Stimulated activated CD4-positive, alpha-beta T cell treated with anti-CD3 and anti-CD28 coated beads, Interleukin-15, amount 100 ng/mL, for 1 hour (primary cell): ENCODE measurements at places on chromosomes 4 and X.

DNA sequence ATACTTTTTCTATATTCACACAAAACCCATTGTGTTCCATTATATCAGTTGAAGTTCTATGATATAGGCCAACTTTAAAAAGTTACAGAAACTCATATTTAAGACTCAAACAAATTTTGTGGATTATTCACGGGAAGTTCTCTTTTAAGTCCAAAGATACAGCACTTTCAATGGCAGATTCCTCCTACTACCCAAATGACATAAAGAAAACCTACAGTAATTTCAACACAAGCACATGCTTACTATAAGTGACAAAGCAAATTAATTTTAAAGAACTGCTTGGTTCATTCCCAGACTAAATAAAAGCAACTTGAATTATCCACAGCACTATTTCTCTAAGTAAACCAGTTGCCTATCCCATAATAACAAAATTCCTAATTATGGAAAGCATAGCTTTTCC, 4.1 kb downstream of the PPA2 start:
- DNase-seq, result no peak

DNA sequence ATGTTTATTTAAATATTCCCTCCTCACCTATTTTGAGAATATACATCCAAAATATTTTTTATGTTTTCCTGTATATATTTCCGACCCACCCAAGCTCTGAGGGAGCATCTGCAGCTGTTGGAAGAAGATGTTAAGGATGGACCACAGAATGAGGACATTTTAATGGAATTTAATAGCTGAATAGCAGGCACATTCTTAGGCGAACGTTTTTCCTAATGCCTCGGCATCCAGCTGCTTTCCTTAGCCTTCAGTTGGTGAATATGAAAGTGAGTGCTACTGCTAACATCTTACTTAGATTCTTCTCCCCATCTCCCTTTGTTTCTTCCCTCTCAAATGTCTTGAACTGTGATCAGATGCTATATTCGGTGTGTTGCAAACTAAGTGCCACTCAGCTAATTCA, 158.0 kb upstream of the CTSO start:
- no peak for DNase-seq

GRCh38 chr4:150078041-150078578, at the start of gene DCLK2:
Gene DCLK2, plus strand, starts transcription at chr4:150078445. Its CDS starts 583 bp downstream, at chr4:150079028.
- DNase-seq, result no peak

DNA sequence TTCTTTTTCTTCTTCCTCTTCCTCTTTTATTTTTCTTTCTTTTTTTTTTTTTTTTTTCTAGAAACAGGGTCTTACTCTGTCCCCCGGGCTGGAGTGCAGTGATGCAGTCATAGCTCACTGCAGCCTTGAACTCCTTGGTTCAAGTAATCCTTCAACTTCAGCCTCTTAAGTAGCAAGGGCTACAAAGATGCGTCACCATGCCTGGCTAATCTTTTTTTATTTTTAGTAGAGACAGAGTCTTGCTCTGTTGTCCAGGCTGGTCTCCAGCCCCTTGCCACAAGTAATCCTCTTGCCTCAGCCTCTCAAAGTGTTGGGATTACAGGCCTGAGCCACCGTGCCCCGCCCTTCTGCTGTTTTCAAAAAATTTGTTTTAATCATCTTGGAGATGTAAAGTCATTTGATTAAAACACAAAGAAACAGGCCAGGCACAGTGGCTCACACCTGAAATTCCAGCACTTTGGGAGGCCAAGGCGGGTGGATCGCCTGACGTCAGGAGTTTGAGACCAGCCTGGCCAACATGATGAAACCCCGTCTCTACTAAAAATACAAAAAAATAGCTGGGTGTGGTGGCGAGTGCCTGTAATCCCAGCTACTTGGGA, 28.1 kb downstream of the SYNPO2 start:
- no peak for DNase-seq

- no peak for DNase-seq
Observed at GRCh38 chr4:137495578-137495977, 36.7 kb downstream of the PCDH18 start.

GRCh38 chr4:56871371-56871866, 36.3 kb upstream of the REST start:
- DNase-seq, result no peak

GRCh38 chr4:77450006-77450405, 155.6 kb upstream of the CXCL13 start:
- no peak for DNase-seq

DNA sequence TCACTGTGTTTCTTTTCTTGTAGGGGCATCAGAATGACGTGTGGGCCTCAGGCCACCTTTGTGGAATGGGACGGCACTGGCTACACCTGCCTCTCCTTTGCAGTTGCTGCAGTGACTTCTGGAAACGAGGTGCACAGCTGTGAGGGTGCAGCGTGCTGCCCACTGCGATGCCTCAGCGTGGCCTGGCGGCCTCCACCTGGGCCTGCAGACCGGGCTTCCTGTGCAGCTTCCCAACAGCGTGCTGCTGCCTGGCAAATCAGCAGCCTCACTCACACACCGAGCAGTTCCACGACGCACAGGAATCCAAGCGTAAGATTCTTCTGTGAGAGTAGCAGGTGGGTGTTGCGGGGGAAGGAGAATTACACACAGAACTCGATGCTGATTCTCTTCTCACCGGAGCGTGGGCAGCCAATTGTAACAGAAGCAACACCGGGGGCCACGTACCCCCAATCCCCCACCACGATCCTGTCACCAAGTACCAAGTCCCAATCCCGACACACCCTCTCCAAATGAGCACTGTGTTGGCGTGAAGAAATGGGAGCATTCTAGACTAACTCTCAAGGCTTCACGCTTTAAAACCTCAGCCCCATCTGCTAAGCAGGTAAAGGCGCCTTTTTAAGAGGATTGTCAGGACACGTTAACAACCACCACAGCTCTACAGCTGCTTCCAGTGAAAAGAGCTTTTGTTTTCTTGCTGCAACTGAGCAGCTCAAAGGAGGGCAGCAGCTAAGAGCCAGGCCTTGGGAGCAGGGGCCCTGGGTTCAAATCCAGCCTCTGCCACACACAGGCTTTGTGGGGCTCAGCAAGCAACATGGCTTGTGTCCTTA, 16.9 kb downstream of the WDR1 start:
- DNase-seq, result no peak

DNA sequence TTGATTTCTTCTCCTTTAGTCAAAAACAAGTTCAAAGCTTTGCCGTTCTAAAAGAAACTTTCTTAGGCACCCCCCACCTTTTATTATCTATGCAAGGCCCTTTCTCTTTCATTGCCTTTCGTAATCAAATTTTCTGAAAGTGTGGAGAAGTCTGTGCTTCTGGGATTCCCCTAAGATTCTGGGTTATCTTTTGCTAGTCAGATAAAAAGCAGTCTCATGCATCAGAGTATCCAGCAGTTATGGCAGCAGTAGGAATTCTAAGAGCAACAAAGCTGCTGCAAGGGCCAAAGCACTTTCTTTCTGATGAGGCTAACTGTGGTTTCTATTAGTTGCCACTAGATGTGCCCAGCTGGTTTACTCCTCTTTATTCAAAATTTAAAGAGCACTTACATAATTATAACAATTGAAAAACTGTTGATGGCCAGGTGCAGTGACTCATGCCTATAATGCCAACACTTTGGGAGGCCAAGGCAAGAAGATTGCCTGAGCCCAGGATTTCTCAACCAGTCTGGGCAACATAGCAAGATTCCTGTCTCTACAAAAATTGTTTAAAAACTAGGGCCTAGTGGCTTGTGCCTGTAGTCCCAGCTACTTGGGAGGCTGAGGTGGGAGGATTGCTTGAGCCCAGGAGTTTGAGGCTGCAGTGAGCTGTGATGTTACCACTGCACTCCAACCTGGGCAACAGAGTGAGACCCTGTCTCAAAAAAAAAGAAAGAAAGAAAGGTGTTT, 296.2 kb downstream of the PAPSS1 start:
- no peak for DNase-seq

- DNase-seq, result no peak
Observed at GRCh38 chr4:150080875-150081274, 2.6 kb downstream of the DCLK2 start.

- DNase-seq, result no peak
Observed at GRCh38 chr4:106652095-106652494, 283.5 kb upstream of the GIMD1 start.

DNA sequence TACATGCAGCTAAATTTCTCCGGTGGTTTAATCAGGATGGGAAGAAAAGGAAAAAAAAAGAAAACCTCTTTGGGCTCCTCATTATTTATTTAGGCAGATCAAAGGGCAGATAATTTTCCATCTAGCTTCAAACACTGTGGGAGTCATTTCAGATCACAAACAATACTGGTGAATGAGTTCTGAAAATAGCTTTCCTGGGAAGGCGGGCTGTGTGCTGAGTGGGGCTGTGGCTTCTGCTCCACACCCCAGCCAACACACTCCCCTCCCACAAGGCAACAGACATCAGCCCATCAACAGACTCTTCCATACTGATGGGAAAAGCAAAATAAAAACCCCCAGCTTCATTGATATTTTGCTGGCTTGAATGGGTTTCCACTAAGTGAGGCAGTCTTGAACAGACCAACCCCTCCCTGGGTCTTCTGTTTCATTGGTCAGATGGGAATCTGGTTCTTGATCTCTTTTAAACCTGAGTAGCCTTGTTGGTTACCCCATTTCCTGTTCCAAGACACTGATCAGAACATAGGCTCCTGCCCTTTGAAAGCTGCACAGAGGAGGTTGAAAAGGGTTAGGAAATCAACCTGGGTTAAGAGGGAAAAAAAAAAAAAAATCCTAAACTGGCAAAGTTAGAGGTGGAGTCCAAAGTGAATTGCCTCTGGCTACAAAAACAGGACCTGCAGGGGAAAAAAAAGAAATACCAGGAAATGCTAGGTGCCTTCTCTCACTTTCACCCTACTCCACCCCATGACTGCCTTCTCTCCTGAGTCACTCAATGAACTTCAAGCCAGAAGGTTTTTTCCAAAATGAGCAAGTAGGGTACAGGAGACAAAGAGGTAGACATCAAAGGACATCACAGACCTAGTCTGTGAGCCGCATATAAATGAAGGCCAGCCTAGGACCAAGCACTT, 20.0 kb downstream of the AMOT start:
- DNase-seq, result no peak

DNA sequence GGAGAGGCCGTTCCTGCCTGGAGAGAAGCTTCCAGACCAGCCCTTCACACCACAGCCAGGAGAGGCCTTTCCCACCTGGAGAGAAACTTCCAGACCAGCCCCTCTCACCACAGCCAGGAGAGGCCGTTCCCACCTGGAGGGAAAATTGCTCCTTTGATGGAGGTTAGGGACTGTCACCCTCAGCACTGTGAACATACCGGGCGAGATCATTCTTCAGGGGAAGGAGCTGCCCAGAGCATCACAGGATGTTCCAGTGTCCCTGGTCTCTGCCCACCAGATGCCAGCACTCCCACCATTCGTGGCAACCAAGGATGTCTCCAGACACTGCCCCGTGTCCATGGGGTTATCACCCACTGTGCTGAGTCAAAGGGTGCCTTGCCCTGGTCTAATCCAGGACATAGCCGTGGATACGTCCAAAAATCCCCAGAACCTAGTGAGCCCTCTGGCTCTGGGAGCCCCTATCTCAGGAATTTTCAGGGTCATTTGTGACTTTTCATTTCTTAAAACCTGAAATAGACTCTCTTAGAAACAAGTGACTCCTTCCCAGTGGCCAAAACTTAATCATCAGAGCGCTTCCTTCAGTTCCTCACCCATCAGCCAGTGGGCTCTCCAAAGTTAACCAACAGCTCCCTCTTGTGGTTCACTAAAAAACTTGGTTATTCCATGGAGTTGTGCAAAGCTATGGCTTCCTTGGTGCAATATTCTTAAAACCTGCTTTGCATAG, 80.2 kb downstream of the CRMP1 start:
- DNase-seq, result no peak

DNA sequence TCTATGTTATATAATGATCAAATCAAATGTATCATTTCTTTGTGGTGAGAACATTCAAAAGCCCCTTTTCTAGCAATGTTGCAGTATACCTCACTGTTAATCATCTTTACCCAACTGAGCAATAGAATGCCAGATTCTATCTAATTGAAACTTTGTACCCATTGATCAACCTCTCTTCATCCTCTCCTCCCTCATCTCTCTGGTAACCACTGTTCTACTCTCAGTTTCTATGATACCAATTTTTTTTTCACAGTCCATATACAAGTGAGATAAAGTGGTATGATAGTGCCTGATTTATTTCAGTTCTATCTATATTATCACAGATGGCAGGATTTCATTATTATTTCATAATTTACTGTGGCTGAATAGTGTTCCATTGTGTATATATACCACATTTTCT, 209.8 kb downstream of the SPCS3 start:
- DNase-seq, result no peak

- DNase-seq, result no peak
Observed at GRCh38 chr4:61027939-61028338, 172.2 kb upstream of the ADGRL3 start.

DNA sequence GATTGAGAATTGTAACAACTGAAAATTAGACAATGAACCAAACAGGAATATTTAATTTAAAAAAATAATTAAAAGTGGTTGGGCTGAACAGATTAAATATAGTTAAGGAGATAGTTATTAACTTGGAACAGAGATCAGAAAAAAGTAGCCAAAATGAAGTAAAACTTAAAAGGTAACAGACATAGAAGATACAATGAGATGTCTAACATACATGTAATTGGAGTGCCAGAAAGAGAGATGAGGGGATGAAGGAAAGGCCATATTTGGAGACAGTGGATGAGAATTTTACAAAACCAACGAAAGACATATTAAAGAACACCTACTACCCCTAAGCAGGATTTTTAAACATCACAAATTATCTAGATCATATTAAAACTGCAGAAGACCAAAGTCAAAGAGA, 8.0 kb downstream of the TBC1D9 start:
- no peak for DNase-seq

DNA sequence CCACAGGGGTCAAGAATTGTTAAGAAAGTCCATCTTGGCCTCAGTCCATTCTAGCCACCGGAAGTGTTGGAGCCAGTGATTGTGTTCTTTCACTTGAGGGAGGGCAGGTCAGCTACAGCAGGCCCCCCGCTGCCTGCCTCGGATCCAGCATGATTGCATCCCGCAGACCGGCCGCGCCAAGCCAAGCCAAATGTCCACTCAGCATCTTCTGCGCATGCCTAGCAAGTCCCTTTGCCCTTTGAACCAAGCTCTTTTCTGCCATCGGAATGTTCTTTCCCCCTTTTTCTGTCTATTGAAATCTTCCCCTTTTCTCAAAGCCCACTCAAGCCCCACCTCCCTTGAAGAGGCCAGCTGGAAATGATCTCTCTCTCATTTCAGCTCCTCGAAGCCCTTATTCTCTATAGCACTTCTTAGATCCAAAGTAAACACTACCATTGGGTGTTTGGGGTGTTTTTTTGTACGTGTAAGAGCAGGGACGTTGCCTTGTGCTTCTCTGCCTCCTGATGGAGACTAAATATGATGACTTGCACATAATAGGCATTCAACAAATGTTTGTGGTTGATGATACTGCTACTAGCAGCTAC, 147.8 kb upstream of the BCOR start:
- no peak for DNase-seq

- no peak for DNase-seq
Observed at GRCh38 chrX:133285341-133285740, 67.2 kb upstream of the TFDP3 start.
